ENCODE measurements at places on chromosomes 16 and 17.

GRCh38 chr16:87149051-87149450 is 168.1 kb downstream of the C16orf95 start:
- DNase-seq, result no peak

GRCh38 chr16:4529085-4530060 is 9.2 kb downstream of the CDIP1 start:
- DNase-seq, result no peak

DNA sequence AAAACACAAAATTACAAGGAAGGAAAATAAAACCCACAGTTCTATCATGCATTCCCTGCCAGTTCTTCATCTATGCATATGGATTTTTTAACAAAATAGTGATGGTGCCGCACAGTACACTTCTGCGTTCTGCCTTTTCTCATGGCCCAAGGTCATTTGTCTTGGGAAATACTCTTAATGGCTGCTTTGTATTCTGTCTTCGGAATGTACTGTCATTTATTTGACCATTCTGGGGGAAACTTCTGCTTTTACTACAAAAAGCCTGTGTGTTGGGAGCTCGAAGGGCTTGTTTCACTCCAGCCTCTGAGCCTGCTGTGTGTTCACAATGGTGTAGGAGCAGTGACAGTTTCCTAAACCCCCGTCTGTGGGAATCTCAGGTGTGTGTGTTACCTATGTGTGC is 82.8 kb upstream of the SEC14L1 start:
- DNase-seq, result no peak

DNA sequence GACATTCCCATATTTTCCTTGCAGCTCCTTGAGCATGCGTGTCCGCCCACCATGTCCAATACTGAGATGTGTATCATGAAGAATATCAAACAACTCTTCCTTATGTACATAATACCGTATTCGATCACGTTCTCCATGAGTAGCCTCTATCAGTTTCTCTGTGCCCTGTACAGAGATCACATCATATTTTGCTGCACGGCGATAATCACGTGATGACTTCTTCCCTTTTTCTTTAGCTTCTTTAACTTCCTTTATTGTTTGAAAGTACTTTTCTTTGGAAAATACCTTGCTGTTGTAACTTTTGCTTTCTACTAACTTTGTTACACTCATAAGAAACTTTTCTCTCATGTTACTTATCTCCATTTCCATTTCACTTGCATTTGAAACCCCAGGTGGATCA is 6.6 kb downstream of the KRABD2 start:
- DNase-seq, result no peak

DNA sequence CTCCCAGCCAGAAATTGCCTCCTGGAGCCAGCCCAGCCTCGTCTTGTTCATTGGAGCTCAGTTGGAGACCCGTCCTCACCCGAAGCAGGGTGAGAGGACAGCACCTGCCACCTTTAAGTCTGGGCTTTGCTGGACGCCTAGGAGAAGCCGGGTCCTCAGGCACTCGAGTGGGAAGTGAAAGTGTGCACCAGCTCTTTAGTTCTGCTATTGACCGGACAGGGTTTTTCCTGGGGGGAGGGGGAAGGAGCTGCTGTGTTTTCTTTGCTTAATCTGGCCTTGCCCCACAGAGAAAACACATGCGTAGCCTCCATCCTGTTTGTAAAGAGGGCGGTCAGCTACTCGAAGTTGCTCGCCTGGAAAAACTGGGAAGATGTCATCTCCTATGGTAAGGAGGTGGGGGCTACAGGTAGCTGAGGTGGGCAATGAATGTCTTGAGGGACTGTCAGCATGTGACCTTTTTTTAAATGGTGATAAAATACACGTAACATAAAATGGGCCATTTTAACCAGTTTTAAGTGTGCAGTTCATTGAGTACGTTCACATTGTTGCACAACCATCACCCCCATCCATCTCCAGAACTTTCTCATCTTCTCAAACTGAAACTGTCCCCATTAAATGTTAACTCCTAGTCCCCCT is 34.4 kb downstream of the CMIP start:
- DNase-seq, result no peak

- no peak for DNase-seq
These were observed 224.3 kb downstream of the HS3ST4 start for GRCh38 chr16:25916037-25916436.

All from stimulated activated CD8-positive, alpha-beta memory T cell treated with anti-CD3 and anti-CD28 coated beads, Interleukin-4, amount 100 ng/mL, for 4 hours (primary cell).